Lung (tissue), 17 donors: ENCODE measurements at places on chromosomes 12 and 14.

GRCh38 chr14:103161054-103161397 is 37.8 kb downstream of the TNFAIP2 start:
- peak; percentile 42 for DNase-seq

- no peak for DNase-seq
Measured at GRCh38 chr12:53737093-53737808, 10.0 kb upstream of the CALCOCO1 start.

GRCh38 chr12:3658327-3659163 is 94.4 kb downstream of the CRACR2A start:
- no peak for DNase-seq

DNA sequence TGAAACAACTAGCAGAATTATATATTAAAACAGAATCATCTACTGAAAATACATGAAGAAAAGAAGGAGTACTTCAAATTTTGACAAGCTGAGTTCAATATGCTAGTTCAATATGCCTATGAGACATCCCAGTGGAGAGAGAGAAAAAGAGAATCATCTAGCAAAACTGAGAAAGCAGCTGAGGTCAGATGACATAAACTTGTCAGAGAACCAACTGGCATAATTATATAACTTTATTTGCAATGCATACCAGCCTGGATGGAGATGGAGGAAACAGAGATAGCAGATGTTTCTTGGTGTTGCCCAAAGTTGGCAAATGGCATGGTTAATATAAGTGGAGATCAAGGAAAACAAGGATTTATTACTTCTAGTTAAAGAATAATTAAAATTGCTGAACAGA is 148.7 kb upstream of the PDZRN4 start:
- DNase-seq, result no peak

GRCh38 chr14:95769976-95770375 is 56.1 kb upstream of the TCL1A start:
- no peak for DNase-seq

DNA sequence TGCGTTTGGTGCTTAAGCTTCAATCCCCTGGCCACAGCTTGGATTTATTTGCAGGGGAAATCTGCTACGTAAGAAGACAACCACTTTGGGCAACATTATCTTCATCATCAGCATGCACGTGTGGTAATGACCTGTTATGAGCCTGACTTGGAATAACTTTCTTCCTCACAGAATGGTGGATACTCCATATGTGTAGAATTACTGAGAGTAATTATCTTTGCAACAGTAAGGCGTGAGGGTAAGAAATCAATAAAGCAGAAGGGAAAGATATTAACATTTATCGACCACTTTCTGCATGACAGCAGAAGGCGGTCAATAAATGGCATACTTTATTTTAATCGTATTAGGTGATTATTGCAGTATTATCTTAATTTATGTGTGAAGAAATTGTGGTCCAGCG is 152.7 kb downstream of the RGS6 start:
- no peak for DNase-seq

DNA sequence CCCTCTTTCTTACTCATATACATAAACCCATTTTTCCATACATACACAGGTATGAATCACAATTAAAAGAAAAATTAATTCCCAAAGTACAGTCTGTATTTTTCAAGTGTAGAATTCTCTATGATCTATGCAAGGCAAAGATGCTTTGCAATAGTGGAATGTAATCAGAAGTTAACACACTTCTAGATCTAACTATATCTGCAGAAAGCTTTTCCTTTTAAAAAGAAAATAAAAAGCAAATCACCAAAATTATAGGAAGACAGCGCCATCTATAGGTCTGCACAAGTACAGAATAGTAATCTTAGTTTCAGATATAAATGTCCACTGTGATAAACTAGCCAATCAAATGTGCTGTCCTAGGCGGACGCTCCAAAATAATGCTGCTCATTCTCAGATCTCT is 22.0 kb downstream of the SLC25A21 start:
- DNase-seq, result peak; percentile 55

DNA sequence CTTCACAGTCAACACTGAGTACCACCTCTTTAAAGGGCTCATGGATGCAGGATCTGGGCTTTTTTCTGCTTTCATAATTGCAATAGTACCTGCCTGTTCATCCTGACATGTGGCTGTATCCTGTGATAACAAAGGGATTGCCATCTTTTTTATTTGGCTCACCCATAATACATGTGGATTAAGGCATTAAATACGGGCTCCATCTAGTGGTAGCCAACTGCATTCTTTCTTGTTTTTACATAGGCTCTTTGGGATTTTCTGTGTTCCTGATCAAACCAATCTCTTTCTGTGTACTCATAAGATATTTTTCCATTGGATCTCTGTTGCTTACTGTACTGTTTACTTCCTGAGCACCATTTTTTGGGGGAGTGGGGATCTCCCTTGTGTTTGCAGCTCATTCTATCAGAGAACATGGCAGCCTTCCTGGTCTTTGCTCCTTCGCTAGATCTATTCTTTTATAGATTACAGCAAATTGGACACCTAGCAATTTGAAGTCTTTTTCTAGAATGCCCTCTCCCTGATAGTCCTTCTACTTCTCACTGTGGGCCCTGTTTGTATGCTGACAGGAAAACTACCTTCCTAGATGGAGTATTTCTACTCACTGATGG is 723.4 kb upstream of the MDGA2 start:
- no peak for DNase-seq

GRCh38 chr12:26247873-26248272 is 52.5 kb downstream of the SSPN start:
- DNase-seq, result no peak

DNA sequence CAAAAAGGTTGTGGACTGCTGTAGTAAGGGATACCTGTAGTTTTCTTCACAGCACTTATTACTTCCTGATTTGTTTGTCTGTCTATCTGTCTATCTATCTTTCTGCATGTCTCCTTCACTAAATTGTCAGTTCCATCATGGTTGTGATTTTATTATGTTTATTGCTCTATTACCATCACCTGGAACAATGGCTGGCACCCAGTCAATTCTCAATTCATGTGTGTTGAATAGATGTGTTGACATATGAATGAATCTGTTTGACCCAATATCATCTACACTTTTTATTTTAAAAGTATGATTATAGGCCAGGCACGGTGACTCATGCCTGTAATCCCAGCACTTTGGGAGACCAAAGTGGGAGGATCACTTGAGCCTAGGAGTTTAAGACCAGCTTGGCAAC is 224.4 kb downstream of the NUBPL start:
- DNase-seq, result no peak

DNA sequence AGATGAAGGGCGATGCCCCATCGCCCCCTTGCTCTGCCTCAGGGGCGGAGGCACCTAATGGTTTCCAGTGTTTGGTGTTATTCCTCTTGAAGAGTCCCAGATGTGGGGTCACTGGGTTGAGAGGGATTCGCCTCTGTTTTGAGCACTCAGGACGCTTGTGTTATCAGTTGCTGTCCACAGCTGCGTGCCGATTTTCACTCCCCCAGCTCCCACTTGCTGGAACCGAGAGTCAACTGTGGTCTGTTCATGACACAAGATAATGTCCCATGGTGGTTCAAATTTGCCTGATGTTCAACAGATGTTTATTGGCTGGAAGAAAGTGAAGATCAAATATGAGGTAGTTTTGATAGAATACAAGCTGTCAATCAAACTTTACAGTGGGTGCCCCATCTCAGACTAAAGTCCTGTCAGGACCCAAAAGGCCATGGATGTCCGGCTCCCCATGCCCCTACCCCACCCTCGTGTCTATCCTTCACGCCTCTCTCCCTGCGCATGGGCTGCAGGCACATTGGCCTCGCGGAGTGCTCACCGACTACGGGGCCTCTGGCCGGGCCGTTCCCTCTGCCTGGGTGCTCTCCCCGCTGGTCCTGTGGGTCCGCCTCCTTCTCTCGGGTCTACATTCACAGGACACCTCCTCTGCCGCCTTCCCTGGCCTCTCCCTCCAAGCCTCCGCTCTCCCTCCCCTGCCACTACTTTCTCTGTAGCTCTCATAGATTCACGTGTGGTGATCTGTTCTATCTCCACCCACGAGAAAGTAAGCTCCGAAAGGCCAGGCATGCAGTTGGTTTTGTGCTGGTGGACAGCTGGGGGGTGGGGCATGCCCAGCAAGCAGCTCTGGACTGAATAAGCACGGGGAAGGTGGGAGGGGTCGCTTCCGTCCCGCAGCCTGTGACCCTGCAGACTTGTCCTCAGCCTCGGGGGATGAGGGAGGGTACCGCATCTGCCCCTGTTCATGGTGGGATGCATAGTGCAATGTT is 6.8 kb upstream of the TRAF3 start:
- no peak for DNase-seq

GRCh38 chr12:26244503-26244902 is 49.1 kb downstream of the SSPN start:
- DNase-seq, result no peak

DNA sequence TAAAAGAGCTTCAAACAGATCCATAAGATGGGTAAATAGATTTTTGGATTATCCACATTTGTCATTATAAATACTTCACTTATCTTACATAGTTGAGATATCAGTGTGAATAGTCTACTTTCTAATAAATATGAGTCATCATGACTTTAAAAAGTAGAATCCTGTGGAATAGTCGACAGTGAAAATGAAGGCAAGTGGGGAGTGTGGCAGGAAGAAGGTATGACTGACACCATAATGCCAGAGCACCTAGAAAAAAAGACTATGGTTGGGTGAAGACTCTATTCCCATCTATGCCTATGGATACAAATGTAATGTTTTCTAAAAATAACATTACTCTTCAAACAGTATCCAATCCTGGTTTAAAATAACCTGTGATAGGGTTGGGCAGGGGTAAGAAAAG is 117.5 kb downstream of the MDGA2 start:
- no peak for DNase-seq

- DNase-seq, result peak; percentile 44
Measured at GRCh38 chr12:122022393-122023338, 982 bp downstream of the BCL7A start.

- no peak for DNase-seq
Measured at GRCh38 chr12:68560851-68561422, 49.8 kb upstream of the RAP1B start.

DNA sequence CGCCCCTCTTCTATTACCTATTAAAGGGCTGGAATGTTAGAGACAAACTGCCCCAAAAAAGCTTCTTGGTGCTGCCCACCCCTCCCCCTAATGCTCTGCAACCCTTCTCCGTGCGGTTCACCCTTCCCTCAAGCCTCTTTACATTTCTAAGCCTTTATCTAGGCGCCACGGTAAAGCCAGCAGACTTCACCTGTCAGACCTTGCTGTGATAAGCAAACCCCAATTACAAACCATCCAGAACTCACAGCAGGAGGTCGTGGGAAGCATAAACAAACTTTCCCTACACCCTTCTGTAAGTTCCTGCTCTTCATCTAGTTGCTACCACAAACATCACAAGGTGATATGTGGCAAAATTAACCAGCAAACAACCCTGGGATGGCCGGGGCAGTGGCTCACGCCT is 56.8 kb downstream of the MOK start:
- DNase-seq, result no peak

DNA sequence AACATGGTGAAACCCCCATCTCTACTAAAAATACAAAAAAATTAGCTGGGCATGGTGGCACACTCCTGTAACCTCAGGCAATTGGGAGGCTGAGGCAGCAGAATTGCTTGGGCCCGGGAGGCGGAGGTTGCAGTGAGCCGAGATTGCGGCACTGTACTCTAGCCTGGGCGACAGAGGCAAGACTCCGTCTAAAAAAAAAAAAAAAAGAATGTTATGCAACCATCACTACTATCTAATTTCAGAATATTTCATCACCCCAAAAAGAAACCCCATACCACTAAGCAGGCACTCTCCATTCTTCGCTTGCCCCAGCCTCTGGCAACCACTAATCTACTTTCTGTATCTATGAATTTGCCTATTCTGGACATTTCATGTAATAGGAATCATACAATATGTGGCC is 68.8 kb upstream of the AMN start:
- no peak for DNase-seq

GRCh38 chr14:78131201-78131600 is 39.0 kb upstream of the NRXN3 start:
- no peak for DNase-seq

DNA sequence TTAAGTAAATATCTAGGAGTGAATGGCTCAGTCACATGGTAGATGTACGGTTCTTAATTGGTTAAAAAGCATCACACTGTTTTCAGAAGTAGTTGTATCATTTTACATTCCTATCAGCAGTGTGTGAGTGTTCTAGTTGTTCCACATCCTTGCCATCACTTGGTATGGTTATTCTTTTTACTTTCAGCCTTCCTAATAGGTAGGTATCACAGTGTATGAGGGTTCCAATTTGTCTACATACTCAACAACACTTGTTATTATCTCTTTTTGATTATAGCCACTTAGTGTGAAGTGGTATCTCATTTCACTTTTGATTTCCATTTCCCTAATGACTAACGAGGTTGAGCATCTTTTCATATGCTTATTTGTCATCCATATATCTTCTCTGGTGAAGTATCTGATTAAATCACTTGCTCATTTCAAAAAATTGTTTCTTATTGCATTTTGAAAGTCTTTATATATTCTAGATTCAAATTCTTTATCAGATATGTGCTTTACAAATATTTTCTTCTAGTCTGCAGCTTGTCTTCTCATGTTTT is 3.5 kb upstream of the SPRYD3 start:
- DNase-seq, result no peak

DNA sequence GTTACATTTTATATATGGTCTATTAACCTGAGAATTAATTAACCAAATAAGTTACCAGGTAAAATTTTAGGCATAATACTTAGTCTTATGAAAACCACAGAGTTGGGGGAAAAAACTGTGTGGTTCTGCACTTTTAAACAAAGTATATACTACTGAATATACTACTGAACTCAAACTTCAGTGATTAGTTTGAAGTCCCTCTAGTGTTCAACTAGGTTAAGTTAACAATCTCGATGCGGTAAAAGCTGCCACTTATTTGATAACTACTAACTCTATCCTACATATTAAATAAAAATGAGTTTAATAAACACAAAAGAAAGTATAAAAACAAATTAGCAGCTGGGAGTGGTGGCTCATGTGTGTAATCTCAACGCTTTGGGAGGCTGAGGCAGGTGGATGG is 56.7 kb downstream of the MED13L start:
- no peak for DNase-seq

DNA sequence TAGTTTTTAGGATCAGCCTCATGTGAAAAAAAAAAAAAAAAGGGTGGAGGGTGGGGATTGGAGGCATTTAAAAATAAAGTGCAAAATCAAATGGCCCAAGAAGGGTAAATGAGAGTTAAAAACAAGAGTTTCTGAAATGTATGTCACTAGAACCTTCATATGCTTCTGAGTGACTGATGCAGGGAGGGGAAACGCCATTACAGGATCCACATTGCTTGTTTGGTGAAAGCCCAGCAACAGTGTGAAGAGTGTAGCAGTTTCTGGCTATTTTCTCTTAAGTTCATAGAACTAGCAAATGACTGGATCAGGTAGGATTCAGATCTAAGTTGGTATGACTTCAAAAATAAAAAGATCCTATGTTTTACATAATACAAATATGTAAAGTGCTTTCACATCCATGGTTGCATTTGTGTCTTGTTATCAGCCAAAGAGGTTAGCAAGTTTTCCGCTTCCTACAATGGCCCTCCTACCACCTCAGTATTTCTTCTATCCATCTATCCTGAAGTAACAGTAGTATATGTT is 2.9 kb downstream of the CHPT1 start:
- DNase-seq, result no peak

GRCh38 chr12:75560167-75560566 is 48.8 kb upstream of the KRR1 start:
- DNase-seq, result peak; percentile 73
